ENCODE measurements at places on chromosomes 1 and 21.

DNA sequence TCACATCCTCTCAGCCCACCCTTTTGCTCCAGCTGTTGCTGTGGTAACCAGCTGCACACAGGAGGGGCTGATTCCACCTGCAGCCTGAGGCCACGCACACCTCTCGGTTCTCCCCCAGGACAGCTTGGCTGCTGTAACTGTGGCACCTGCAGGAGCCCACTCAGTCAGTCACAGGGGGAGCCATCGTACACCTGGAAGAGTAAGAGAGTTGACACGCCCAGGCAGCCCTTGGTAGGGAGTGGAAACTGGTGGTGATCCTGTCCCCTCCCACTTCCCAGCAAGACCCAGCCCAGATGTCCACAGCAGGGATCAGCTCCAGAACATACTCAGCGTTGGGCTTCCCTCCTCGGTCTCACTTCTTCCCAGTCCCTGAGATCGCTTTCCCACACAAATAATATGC, 32.2 kb upstream of the BACE2 start:
- no peak for DNase-seq

GRCh38 chr21:17466166-17466565, 46.7 kb upstream of the CXADR start:
- DNase-seq = no peak

DNA sequence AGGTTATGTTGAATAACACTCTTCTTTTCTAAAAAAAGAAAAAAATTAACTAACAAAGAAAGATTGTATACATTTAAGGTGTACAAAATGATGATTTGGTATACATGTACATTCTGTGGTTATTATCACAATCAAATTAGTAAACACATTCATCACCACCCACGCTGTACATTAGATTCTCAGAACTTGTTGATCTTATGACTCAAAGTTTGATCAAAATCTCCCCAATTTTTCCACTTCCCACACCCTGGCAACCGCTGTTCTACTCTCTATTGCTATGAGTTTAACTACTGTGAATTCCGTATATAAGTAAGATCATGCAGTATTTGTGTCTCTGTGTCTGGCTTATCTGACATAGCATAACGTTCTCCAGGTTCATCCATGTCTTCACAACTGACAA, 469.5 kb upstream of the CHRM3 start:
- no peak for DNase-seq

DNA sequence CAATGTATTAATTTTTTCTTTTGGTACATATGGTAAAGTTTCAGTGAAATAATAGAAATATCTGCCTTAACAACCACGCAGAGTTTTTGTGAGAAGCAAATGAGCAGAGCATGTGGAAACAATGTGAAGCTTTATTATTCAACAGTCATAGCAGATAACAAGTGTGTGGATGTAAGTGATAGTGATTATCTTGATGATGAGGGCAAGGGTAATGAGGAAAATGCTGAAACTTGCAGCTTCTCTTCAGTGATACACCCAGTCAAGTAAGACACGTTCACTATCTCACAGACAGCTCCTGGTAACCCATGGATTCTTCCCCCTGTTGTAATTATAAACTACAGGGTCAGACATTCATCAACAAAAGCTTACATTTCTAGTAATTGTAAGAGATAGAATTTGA, 14.6 kb upstream of the OR2L5 start:
- DNase-seq = no peak

DNA sequence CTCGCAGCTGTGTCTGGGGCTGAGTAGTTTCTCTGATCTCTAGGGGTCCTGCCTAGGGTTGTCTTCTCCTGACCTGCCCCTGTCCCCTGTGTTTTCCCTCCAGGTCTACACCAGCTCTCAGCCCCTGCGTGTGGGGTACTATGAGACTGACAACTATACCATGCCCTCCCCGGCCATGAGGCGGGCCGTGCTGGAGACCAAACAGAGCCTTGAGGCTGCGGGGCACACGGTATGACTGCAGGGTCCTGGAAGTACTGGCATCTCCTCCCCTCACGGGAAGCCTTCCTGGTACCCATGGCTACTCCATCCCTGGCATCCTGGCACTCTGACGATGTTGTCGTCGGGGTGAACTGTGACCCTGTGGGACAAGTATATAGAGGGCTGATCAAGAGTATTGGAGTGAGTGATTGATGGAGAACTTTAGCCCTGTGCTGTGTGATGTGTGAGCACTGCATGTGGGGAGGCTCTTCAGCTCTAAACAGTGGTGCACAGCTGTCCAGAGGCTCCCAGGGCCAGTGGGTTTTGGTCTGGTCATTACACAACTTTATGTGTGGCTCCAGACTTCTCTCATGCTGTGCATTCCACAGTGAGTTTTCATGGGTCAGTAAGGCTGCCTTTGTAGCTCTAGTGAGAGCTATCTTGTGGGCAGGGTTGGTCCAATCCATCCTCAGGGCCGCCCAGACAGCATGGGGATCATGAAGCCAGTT, 14.4 kb downstream of the FAAH start:
- no peak for DNase-seq

DNA sequence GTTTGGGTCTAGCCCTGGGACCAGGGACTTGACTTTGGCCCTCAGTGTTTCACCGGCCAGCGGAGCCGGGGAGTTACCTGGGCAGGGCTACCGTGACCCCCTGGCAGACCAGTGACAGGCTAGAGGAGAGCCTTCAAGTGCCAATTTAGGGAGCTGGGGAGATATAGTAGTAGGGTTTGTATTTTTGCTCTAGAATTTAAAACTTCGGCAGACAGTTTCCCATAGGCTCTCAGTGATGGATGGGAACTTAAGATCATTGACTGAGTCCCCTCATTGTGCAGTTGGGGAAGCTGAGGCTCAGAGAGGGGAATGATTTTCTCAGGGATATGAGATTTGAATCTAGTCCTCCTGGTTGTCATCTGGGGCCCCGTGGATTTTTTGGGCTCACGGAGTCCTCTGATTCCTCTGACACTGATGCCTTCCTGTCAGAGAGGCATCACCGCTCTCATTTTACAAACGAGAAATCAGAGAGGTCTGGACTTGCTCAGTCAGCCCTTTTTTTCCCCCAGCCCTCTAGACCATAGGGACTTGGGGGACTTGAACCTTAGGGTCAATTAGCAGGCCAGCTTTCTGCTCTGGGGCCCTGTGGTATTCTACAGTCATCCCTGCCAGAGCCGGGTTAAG, 58.3 kb upstream of the ACOT11 start:
- DNase-seq = no peak

GRCh38 chr1:220917101-220917500, 37.9 kb downstream of the HLX start:
- no peak for DNase-seq

DNA sequence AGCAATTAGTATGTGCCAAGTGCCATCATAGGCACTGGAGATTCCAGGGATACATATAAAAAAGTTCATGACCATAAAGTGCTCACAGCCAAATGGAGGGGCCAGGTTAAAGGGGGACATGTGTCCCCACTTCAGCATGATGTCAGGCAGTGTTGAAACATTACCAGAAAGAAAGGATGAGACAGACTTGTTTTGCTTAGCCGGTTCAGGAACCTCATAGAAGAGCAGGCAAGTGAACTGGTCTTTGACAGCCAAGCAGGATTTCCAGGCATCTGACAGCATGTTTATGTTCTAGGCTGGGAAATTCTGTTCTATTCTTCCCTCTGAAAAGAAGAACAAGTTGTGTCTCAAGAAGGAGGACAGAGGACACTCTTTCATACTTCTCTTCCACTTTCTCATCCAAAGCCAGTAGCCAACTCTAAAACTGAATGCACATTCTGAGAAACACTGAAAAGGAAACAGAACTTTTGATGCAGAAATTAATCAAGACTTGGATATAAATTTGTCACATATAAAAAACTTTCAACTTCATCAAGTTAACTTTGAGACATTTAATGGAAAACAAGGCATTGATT, 39.7 kb downstream of the GLUL start:
- no peak for DNase-seq

DNA sequence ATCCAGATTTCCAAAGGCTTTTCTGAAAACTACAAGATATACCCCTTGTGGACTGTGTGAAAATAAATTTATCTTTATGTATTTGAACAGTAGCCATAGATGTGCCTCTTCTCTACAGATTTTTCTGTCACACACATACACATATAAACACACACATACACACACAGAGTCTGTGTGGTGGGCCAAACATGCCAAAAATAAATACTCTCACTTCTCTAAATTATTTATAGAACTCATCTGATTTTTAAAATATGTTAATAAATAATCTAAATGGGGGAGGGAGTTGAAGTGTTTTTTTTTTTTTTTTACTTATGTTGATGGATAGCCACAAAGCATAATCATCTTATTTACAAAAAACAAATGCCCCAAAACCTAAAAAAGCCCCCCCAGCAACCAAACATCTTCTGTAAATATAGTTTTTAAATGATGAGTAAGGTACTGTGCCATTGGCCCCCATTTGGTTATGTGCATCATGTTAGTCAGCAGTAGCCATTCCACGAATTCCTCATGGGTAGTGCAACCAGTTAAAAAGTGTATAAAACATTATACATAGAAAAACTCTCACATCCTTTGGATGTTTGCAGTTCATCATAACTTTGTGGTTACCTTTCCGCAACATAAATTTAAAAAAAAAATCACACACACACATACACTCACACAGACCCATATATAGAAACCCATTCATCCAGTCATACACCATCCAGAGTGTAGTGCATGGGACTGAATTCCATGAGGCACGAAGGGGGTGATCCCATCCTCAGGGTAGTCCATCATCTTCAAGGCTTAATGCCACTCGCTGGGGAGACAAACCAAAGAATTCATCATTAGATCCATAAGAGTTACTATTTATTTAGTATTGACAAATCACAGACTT, 8.2 kb upstream of the MAGOH start:
- DNase-seq = no peak

DNA sequence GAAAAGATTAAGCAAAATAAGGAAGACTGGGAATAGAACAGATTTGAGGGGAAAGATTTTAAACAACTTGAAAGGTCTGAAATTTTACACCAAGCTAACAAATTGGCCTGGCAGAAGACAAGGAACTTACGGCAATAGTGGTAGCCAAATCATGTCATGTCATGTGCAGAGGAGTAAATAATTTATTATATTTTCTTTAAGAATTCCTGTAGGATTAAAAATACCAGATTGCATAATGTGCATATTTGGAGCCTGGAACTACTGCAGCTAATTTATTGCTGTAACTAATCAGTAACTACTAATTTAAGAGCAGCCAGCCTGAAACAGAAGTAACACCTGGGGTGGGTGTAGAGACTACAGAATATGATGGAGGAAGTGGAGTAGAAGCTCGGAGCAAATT, 334.3 kb downstream of the TGFB2 start:
- no peak for DNase-seq
